ENCODE measurements at places on chromosomes 11 and 22. TPM values are rescaled to one million over a fixed set of nuclear protein-coding genes. Genes with fewer than 3 reads are reported as not detected.

The TPCN2 gene
- 14.7 TPM for total RNA-seq

The LMO2 gene
- 1.1 TPM for total RNA-seq

The KCNJ1 gene
- total RNA-seq: not detected

The SPON1 gene
- 0.13 TPM for total RNA-seq

The MS4A4A gene
- total RNA-seq: not detected

The OR51B4 gene
- not detected for total RNA-seq

The MS4A1 gene
- not detected for total RNA-seq

The ARHGEF17 gene
- total RNA-seq: 25.0 TPM

The MN1 gene
- 4.5 TPM for total RNA-seq

The KCNQ1 gene
- total RNA-seq: 2.8 TPM

The KLHDC7B gene
- total RNA-seq: not detected

The STIM1 gene
- total RNA-seq: 20.4 TPM

The KRTAP5-10 gene
- not detected for total RNA-seq

The TRIM49 gene
- total RNA-seq: not detected

GRCh38 chr11:76302996-76303395 lies 77.9 kb downstream of the THAP12 start:
- no peak overlapping the region for H3K27ac ChIP-seq
- H3K36me3 ChIP-seq: no peaks in the 10 kb centered on the region
- DNase-seq: no peak
- no peaks in the 10 kb centered on the region for H3K4me1 ChIP-seq
- H3K27me3 ChIP-seq: no peaks in the 10 kb centered on the region
- H3K4me3 ChIP-seq: no peak overlapping the region

GRCh38 chr11:134554861-134555260 lies 142.8 kb upstream of the B3GAT1 start:
- H3K4me1 ChIP-seq: no peaks in the 10 kb centered on the region
- no peak overlapping the region for H3K27ac ChIP-seq
- H3K4me3 ChIP-seq: no peak overlapping the region
- DNase-seq: peak; percentile 13
- peaks cover 8% of the 10 kb centered on the region for H3K27me3 ChIP-seq
- H3K36me3 ChIP-seq: no peaks in the 10 kb centered on the region

GRCh38 chr11:126500981-126501380 lies 145.5 kb downstream of the ST3GAL4 start:
- H3K4me1 ChIP-seq: peaks cover 18% of the 10 kb centered on the region
- no peak overlapping the region for H3K27ac ChIP-seq
- no peaks in the 10 kb centered on the region for H3K27me3 ChIP-seq
- no peak for DNase-seq
- H3K36me3 ChIP-seq: no peaks in the 10 kb centered on the region

DNA sequence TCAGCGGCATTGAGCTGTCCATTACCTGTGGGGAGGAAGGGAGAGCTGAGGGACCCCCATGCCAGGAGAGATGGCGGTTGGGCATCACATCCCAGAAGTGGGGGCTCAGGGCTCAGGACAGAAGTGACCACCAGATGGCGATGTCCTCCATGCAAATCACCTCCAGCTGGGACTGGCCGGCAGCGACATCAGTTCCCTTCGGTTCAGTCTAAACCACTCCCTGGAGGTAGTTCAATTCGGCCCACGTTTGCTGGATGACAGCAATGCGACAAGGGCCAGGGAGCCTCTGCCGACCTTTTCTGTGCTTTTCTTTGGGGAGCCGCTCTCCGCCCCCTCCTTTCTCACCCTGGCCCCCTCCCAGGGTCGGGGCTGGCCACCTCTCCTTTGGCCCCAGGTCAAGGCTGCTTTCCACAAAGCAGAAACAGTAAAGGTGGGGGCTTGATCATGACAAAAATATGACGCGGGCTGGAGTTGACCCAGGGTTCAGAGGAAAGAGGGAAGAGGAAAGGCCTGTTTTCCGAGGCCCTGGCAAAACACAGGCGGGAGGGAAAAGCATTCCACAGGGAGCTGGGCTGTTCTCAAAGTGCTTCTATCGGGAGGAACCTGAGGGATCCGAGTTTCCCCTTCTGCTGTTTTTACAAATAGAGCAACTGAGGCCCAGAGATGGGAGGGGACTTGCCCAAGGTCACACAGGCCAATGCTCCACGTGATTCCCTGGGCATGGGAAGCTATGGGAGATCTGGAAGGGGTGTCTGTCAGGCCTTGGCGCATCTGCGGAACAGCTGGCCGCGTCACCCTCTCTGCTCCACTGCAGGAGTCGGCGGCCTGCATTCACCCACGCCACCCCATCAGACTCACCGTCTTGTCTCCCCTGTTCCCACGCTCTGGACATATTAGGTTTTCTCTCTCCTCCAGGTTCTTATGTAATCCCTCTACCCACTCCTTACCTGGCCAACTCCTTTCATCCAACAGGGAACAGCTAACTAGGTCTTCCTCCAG lies 54.7 kb downstream of the FBXO7 start:
- peaks cover 5% of the 10 kb centered on the region for H3K4me1 ChIP-seq
- H3K4me3 ChIP-seq: no peak overlapping the region
- no peaks in the 10 kb centered on the region for H3K36me3 ChIP-seq
- no peaks in the 10 kb centered on the region for H3K27me3 ChIP-seq

DNA sequence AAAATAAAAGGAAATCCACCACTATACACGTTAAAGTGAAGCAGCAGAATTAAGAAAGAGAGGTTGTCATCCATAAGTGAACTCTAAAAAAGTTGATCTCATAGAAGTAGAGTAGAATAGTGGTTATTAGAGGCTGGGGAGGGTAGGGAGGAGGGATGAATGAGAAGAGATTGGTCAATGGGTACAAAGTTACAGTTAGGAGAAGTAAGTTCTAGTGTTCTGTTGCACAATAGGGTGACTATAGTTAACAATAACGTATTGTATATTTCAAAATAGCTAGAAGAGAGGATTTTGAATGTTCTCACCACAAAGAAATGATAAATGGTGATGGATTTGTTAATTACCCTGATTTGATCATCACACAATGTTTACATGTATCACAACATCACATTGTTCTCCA lies 72.0 kb downstream of the CD82 start:
- H3K4me1 ChIP-seq: peaks cover 4% of the 10 kb centered on the region
- H3K4me3 ChIP-seq: no peak overlapping the region
- H3K27ac ChIP-seq: no peak overlapping the region

GRCh38 chr11:111359223-111360149 lies 19.6 kb downstream of the POU2AF1 start:
- H3K4me1 ChIP-seq: peaks cover 8% of the 10 kb centered on the region
- peaks cover 6% of the 10 kb centered on the region for H3K27me3 ChIP-seq
- H3K36me3 ChIP-seq: no peaks in the 10 kb centered on the region
- DNase-seq: peak; percentile 35
- no peak overlapping the region for H3K4me3 ChIP-seq

- no peak overlapping the region for H3K27ac ChIP-seq
- DNase-seq: no peak
- no peaks in the 10 kb centered on the region for H3K36me3 ChIP-seq
- H3K27me3 ChIP-seq: peaks cover 13% of the 10 kb centered on the region
- H3K4me1 ChIP-seq: no peaks in the 10 kb centered on the region
Observed at GRCh38 chr11:111472228-111472627, 40.0 kb downstream of the BTG4 start.

- no peak overlapping the region for H3K4me3 ChIP-seq
- H3K4me1 ChIP-seq: no peaks in the 10 kb centered on the region
- no peaks in the 10 kb centered on the region for H3K27me3 ChIP-seq
- H3K27ac ChIP-seq: no peak overlapping the region
- H3K36me3 ChIP-seq: no peaks in the 10 kb centered on the region
Observed at GRCh38 chr11:57752954-57753353, 1.3 kb upstream of the BTBD18 start.

DNA sequence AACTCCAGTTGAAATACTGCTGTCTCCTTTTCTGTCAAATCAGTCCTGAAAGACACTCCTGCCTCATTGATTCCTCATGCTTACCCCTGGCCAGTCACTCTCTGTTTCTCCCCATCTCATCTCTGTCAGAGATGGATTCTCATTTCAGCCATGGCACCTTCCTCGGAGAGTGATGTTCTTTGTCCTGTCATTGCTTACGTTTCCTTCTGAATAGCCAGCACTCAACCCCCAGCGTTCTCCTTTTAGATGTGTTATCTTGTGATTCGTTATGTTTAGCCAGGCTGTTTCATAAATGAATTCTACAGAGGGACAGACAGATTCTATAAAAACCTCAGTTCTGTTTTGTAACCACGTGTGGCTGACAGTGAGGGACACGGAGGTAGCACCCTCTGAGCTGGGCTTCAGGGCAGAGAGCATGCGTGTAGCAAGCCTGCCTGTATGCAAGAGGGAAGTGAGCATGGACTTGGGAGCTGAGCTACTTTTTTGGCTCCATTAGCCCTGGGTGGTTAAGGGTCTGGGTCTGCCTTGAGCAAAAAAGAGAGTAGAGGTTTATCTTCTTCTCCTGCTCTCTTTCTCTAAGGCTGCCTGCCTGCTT lies 354.6 kb downstream of the DDX10 start:
- H3K4me3 ChIP-seq: no peak overlapping the region
- H3K27me3 ChIP-seq: peaks cover 45% of the 10 kb centered on the region
- H3K4me1 ChIP-seq: no peaks in the 10 kb centered on the region
- H3K36me3 ChIP-seq: no peaks in the 10 kb centered on the region
- DNase-seq: no peak
- no peak overlapping the region for H3K27ac ChIP-seq

- DNase-seq: no peak
- H3K36me3 ChIP-seq: no peaks in the 10 kb centered on the region
- no peak overlapping the region for H3K27ac ChIP-seq
- peaks cover 6% of the 10 kb centered on the region for H3K4me1 ChIP-seq
Observed at GRCh38 chr11:74182635-74183034, 11.5 kb downstream of the PPME1 start.

DNA sequence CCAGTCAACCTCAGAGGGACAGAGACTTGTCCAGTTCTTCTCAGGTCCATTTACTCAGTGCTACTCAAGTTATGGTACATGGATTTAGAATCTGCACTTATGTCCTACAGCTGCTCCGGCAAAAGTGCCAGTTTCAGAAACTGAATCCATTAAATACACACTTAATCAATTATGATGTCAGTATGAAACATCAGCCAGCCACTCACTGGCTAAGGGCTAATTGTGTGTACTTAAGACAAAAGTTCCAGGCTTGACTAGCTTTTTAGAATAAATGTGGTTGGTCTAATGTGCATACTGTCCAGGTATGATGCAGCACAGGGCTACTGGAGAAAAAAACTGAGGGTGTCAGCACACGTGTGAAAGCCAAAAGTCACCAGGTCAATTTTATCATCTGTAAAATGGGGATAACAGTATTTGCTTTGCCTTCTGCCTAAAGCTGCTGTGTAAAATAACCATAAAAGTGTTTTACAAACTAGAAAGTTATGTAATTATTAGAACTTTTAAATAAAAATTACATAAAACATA lies 55.4 kb upstream of the CYP2D6 start:
- no peaks in the 10 kb centered on the region for H3K27me3 ChIP-seq
- H3K36me3 ChIP-seq: peaks cover 5% of the 10 kb centered on the region
- no peak for DNase-seq
- no peak overlapping the region for H3K27ac ChIP-seq

GRCh38 chr22:29636751-29637150 lies 33.3 kb downstream of the NF2 start:
- H3K27me3 ChIP-seq: no peaks in the 10 kb centered on the region
- no peak overlapping the region for H3K4me3 ChIP-seq
- H3K36me3 ChIP-seq: peaks cover 24% of the 10 kb centered on the region
- H3K27ac ChIP-seq: no peak overlapping the region
- DNase-seq: no peak

DNA sequence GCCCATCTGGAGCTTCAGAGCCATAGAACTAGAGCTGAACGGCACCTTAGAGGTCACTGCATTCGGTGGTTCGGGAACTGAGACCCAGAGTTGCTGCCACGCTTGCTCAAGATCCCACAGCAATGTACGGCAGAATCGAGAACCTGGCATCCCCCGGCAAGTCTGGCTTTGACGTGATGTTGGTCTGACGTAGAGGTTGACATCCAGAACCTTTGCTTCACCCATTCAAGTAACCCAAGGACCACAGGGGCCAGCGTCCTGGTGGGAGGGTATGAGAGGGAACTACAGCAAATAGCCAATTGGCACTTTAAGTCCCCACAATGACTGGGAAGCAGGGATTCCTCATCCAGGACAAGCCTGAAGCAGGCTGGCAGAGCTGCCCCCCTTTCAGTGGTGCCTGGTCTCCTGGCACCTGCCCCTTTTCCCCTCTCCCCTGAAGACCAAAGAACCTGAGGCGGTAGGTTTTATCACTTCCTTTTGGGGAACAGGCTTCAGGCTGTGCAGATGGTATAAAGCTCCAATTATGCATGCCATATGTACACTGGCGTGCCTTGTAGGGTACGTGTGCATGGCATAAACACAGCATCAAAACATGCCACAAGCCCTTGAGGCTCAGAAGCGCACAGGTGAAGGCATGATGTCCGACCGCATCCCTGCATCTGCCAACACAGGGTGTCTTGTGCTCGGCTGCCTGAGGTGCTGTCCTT lies 15.3 kb upstream of the TEF start:
- no peak for DNase-seq
- H3K27ac ChIP-seq: no peak overlapping the region
- H3K4me3 ChIP-seq: no peak overlapping the region
- H3K36me3 ChIP-seq: no peaks in the 10 kb centered on the region
- peaks cover 2% of the 10 kb centered on the region for H3K4me1 ChIP-seq

DNA sequence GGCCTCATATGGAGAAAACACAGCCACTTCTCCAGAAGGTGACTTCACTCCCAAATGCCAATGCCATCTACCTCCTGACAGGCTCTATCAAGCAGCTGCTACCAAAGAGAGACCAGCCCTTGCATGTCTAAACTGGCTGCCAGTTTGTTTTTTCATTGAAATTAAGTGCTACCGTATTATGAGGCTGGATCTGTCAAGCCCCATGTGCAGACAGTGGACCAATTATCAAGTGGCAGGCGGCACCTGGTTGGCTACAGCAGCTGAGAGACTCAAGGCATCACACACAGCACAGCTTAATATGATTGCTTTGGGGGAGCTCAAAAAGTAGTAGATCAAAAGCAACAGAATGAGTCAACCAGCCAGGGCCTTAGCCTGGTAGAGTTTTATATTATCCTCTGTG lies 1293.0 kb upstream of the TENM4 start:
- no peaks in the 10 kb centered on the region for H3K36me3 ChIP-seq
- no peak for DNase-seq
- H3K27me3 ChIP-seq: no peaks in the 10 kb centered on the region
- H3K27ac ChIP-seq: no peak overlapping the region

DNA sequence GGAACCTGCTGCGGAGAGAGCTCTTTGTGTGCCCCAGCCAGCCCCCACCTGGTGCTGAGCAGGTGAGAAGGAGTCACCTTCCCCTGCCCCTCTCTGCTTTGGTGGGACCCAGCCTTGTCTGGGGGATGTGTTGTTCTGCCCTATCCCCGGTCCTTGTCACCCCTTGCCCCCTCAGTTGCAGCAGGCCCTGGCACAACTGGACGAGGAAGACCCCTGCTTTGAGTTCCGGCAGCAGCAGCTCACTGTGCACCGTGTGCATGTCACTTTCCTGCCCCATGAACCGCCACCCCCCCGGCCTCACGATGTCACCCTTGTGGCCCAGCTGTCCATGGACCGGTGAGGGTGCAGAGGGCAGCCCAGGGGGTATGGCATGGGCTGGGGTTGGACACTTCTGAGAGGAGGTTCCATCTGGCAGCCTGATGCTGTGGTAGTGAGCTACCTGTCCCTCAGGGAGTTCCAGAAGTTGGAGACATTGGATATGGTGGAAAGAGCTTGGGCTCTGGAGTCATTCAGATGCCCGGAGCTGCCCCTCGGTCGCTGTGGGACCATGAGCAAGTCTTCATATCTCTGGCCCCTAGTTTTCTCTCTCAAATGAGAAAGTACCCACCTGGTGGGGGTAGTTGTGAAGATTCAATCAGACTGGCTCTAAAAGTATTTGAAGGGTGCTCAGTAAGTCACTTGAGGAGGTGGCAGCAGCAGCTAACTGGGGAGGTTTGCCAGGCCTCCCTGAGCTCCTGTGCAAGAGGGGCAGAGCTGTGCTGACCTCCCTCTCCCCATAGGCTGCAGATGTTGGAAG lies 4.3 kb downstream of the LARGE2 start:
- peaks cover 3% of the 10 kb centered on the region for H3K36me3 ChIP-seq
- no peak for DNase-seq
- H3K4me3 ChIP-seq: no peak overlapping the region
- peaks cover 22% of the 10 kb centered on the region for H3K27me3 ChIP-seq
- H3K27ac ChIP-seq: no peak overlapping the region
- H3K4me1 ChIP-seq: no peaks in the 10 kb centered on the region
